ENCODE measurements at places on chromosomes 3 and 15.

GRCh38 chr15:90690585-90690984 lies 26.6 kb upstream of the BLM start:
- DNase-seq: no peak

- no peak for DNase-seq
Observed at GRCh38 chr3:111986800-111987199, 8.0 kb downstream of the ABHD10 start.

GRCh38 chr3:38543586-38543985 lies 47.4 kb downstream of the EXOG start:
- no peak for DNase-seq

GRCh38 chr15:63668601-63669000 lies 71.4 kb downstream of the FBXL22 start:
- DNase-seq: no peak

DNA sequence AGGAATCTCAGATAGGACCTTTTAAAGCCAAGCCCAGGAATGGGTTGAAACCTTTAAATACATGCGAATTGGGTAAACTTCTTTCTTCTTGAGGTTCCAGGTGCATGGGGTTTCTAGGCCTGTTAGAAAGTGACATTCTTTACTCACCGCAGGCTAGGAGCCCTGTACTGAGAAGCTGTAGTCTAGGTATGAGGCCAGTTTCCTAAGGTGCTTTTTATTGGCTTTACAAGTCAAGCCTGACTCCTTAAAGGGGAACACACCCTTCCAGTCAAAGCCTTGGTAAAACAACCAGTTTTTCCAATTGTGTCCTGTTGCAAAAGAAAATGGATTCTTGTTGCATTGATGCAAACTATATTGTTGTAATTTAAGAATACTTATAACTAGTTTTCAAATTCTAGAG lies 76.1 kb upstream of the ATP11B start:
- no peak for DNase-seq

DNA sequence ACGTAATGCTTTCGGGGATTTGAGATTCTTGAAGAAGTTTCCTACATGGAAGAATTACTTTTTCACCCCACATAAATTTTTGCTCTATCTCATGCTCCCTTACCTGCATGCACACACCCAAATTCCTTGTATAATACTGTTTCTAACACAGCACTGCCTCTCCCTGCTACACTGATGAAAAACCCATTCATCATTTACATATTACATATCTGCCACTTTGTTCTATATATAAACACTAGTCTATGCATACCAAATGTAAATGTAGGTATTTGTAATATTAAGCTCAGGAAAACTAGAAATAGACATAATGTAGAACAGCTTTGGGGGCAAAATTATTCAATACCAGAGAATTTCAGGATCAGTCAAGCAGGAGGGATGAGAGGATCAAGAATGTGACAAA lies 182.6 kb upstream of the SEMA6D start:
- no peak for DNase-seq

DNA sequence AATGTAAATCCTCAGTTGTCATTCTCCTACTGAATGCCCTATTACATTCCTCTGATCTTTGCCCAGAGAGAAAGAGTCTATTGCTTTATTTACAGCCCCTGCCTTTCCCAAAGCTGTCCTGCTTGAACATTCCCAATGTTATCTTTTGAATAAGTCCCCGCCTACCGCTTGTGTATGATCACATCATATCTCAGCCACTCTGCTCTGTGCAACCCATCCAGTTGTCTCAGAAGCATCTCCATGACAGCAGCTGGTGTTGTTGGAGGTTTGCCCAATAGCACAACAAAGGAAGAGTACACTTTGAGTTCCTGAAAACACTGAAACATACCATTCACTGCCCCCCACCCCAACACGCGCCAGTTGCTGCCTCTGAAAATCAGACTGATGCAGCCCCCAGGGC lies 22.0 kb upstream of the FAM3D start:
- DNase-seq: no peak

GRCh38 chr3:22507709-22508108 lies 695.4 kb upstream of the UBE2E2 start:
- no peak for DNase-seq

GRCh38 chr3:151919446-151919845 lies 46.0 kb downstream of the SUCNR1 start:
- no peak for DNase-seq

GRCh38 chr15:70492240-70493177 lies 270.8 kb downstream of the UACA start:
- peak; percentile 77 for DNase-seq

DNA sequence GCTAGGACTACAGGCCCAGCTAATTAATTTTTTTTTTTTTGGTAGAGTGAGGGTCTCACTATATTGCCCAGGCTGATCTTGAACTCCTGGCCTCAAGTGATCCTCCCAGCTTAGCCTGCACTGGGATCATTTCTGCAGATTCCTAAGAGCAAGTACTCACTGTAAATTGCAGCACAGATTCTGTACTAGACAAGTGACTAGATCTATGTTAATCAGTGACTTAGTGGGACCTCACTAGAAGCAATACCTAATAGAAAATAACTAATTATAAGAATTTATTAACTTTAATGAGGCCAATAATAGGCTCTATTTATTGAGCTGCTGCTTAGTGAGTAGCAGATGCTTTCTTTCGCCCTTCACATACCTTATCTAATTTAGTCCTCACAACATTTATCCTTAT lies 10.6 kb upstream of the UTS2B start:
- DNase-seq: no peak

- DNase-seq: no peak
Observed at GRCh38 chr3:14224895-14225294, 46.3 kb downstream of the LSM3 start.

DNA sequence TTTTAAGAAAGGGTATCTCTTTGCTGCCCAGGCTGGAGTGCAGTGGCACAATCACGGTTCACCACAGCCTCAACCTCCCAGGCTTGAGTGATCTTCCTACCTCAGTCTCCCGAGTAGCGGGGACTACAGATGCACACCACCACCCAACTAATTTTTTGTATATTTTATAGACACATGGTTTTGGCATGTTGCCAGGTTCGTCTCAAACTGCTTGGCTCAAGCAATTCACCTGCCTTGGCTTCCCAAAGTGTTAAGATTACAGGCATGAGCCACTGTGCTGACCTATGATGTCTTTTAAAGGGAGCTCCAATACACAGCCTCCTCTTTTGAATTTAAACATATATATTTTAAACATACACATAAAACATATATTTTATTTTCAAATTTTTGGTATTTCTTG lies 60.9 kb downstream of the SLC9C1 start:
- DNase-seq: no peak
